Amygdala (tissue), 56 donors: ENCODE measurements at places on chromosomes 4 and X.

- DNase-seq, result no peak
Measured at GRCh38 chrX:12174358-12174757, 36.1 kb downstream of the FRMPD4 start.

GRCh38 chrX:38409289-38409688 is 56.9 kb downstream of the OTC start:
- no peak for DNase-seq

DNA sequence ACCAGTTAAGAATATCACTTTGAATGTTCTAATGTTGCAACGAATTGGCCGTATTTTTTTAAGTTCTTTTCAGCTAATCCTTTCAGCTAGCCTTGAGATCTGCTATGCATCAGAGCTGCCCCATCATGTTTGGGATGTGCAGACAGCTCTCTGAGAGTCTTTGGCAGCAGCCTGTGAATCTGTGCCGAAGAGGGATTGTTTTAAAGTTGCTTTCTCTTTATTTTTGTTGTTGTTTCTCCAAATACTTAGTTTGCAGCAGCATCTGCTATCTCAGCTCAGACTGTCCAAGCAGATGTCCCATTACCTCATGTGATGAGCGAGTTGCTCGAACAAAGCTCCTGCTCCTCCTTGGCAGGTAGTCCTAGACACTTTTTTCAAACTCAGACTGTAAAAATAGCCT is 1002.5 kb upstream of the INTU start:
- DNase-seq, result no peak

DNA sequence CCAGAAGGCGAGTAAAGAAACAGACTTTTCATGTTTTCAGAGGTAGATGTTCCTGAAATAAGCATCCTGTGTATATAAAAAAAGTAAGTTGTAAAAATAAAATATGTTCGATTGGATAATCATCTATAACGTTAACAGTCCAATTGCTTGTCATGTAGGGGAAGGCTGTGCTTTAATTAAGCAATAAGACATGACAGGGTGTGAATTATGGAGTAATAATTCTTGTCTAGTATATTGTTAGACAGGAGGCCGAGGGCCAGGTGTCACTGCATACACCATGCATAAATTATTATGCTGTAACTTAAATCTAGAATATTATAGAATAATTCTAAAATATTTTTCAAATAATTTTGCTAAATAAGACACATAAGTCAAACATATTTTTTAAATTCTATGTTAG is 494.6 kb upstream of the TENM3 start:
- DNase-seq, result no peak

GRCh38 chrX:132044953-132045352 is 21.9 kb downstream of the STK26 start:
- DNase-seq, result no peak

GRCh38 chr4:119585771-119586170 is 42.8 kb downstream of the PDE5A start:
- no peak for DNase-seq

- DNase-seq, result no peak
Measured at GRCh38 chr4:39976945-39977488, 694 bp downstream of the PDS5A start.

GRCh38 chr4:98260047-98260578 is 1.1 kb upstream of the RAP1GDS1 start:
- DNase-seq, result peak; percentile 75

- peak; percentile 80 for DNase-seq
Measured at GRCh38 chrX:77910108-77910840, at the start of gene ATP7A. Gene ATP7A (plus strand): TSS chrX:77910693. CDS start chrX:77971642, 60,949 bp downstream.

DNA sequence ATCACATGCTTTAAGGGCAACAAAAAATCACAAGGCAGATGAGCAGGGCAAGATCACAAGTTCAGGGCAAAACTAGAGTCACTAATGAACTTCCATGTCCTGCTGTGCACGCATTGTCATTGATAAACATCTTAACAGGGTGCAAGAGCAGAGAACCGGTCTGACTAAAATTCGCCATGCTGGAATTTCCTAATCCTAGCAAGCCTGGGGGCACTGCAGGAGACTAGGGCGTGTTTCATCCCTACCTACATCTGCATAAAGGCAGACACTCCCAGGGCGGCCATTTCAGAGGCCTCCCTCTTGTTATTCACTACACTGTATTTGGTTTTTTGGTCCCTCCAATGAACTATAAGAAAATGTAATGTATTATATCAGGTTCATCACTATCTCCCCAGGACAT is 203.6 kb downstream of the ARHGEF9 start:
- no peak for DNase-seq

DNA sequence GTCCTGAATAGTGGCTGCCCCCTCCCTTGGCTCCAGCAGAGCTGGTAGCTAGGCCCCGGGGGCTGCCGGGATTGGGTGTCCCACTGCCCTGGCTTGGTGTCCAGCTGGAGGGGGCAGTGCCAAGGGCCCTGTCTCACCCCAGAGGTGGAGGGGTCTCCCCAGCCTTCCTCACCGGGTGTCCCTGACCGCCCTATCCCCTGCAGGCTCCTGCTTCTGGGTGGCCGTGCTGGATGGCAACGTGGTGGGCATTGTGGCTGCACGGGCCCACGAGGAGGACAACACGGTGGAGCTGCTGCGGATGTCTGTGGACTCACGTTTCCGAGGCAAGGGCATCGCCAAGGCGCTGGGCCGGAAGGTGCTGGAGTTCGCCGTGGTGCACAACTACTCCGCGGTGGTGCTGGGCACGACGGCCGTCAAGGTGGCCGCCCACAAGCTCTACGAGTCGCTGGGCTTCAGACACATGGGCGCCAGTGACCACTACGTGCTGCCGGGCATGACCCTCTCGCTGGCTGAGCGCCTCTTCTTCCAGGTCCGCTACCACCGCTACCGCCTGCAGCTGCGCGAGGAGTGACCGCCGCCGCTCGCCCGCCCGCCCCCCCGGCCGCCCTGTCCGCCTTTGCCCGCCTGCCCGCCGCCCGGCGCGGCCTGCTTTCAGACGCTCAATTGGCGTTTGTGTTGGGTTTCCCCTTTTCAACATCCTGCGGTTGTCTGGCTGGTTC is 4.6 kb downstream of the NAT8L start:
- no peak for DNase-seq

DNA sequence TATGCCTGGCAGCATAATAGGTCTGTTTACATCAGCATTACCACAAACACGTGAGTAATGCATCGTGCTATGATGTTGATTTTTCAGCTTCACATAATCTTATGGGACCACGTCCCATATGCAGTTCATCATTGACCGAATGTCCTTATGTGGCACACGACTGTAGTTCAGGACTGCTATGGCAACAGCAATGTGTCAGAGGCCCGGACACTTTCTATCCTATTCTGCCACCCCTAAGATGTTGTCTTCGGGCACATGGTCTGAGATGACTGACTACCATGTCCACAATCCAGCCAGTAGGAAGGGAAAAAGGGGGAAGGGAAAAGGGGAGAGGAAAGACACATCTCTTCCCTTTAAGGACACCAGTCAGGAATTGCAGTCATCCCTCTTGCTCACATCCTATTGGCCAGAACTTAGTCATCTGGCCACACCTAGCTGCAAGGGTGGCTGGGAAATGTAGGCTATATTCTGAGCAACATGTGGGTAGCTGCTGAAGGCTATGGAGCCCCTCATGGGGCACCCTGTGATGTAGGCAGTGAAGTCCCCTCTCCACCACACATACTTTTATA is 196.0 kb upstream of the RBPJ start:
- no peak for DNase-seq

DNA sequence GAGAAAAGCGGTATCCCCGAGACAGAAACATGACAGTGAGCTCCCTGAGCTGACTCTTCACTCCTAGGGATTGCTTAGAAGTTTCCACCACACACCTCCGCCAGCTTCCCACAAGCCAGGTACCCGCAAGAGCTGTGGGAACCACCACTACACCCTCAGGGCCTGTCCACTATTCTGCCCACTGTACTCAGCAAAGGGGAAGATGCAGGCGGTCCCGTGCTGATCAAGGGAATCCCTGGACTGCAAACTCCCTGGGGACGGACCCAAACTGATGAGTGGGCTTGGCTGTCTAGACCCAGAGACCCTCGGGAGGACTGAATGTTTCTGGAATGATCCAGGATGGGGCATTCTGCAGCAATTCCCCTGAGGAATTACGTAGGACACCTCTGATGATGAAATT is 30.2 kb downstream of the REELD1 start:
- no peak for DNase-seq

DNA sequence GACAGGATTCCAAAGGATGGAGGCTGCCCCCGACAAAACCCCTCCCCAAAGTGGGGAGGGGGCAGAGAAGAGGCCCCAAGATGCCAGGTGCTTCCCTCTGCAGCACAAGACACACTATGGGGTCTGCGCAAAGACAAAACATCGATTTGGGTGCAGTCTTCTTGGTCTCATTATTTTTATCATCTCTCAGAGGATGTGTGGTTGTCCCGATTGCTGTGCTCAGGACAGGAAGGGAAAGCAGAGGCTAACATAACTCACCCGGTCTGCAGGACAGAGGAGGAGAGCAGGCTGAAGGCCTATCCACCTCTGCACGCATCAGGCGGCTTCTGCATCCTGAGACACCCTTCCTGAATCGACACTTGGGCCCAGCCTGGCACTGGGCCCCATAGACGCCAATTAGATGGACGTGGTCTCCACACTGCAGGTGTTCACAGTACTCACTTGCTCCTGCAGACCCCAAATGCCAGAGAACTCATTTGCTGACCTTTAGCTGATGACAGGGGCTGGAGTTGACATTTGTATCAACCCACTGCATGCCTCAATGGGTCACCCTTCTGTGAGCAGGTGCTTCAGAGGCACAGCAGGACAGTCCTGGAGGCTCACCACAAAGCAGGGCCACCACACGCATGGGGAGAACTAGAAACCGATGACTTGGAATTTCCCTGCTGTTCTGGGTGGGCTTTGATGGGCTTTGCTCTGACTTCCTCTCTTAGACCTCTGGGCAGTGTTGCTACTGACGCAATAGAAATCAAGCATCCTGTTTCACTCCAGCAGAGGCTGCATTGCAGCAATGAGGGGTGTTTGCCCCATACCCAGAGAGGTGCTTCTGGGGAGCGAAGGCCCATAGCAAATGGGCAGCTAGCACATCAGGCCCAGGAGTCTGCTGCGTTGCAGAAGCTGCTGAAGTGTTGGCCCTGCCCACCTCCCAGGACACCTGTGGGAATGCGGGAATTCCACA is 96.3 kb upstream of the ENPP6 start:
- no peak for DNase-seq

- no peak for DNase-seq
Measured at GRCh38 chrX:34956916-34957315, 14.3 kb downstream of the FAM47B start.

GRCh38 chrX:119479845-119480244 is 11.6 kb downstream of the SLC25A5 start:
- no peak for DNase-seq

DNA sequence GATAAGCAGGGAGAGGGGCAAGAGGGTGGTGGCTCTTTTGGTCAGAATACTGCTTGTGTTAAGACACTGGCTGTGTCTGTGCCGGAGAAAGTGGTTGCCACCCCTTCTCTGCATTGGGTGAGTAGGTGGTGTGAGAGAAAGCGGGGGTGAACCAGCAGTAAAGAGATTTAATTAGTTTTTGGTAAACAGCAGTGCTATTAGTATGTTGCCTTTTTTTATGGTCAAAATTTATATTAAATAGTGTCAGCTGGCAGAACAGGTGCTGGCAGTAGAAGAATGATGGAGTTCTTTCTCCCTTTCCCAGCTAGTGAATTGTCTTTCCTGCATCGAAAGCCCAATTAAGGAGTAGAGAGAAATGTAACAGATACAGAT is 181.6 kb downstream of the LARP7 start:
- peak; percentile 39 for DNase-seq

GRCh38 chrX:123475068-123475724 is 257.7 kb downstream of the THOC2 start:
- DNase-seq, result no peak

DNA sequence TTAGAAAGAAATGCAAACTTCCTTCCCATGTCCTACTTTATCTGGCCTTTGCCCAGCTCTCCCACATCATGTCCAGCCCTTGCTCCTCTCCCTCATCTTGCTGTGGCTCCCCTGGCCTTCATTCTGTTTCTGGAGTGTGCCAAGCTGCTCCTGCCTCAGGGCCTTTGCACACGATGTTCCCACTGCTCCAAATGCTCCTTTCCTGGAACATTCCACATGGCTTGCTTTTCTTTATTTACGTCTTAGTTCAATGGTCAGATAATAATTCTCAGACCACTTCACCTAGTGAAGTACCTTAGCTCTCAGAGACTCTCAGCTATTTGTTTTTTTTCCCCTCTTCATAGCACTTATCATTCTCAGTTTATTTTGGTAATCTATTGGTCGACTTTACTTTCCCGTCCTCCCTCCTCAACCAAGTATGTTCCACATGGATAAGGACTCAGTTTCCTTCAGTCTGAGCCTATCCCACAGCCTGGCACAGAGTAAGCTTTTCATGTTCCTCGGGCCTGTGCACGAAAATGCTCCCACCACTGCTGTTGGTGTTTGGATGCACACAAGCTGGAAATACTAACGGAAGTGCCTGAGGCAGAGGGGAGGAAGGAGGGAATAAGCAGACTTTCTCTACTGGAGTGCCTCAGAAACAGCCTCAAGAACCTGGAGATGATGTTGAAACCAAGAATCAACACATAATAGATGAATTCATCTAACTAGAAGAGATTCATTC is 23.4 kb upstream of the MAP9 start:
- no peak for DNase-seq

- no peak for DNase-seq
Measured at GRCh38 chrX:66625525-66625924, 13.4 kb downstream of the EDA2R start.

DNA sequence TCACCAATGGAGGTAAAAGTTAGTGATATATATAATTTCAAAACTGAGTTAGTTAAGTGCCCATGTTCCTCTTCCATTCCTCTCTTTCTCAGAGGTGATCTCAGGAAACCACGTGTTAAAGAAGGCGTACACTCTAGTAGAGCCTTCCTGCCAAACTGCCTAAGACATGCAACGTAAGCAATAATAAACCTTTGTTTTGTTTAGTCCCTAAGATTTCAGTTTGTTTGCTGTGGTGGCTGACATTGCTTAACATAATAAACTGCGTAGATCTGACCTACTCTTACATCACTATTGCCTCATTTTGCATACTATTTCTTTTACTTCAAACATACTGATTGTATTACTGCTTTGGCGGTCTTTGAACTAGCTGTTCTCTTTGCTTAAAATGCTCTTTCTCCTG is 99.2 kb downstream of the JADE1 start:
- DNase-seq, result no peak

- no peak for DNase-seq
Measured at GRCh38 chrX:15790769-15791290, 546 bp downstream of the ZRSR2 start.

DNA sequence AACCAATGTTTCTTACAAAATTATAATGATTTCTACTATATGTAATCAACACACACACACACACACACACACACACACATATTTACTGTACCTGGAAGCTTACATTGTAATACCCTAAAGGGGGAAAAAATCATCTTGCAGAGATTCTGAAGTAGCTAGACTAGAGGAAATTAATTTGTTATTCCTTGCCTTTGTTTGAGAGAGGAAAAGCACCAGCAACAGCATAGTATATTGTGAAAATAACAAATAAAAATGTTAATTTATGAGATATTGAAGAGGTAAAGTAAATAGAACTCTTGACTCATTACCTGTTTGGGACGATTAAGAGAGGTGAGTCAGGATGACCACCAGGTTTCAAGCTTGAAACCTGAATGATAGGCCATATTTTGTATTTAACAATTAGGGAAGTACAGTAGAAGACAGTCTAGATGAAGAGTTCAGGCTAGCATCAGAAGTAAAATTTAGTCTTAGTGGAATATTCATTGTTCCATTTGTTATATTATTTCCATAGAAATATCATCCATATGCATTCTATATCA is 873.4 kb upstream of the PCDH10 start:
- DNase-seq, result no peak
